ENCODE measurements at places on chromosomes 6 and 20.

DNA sequence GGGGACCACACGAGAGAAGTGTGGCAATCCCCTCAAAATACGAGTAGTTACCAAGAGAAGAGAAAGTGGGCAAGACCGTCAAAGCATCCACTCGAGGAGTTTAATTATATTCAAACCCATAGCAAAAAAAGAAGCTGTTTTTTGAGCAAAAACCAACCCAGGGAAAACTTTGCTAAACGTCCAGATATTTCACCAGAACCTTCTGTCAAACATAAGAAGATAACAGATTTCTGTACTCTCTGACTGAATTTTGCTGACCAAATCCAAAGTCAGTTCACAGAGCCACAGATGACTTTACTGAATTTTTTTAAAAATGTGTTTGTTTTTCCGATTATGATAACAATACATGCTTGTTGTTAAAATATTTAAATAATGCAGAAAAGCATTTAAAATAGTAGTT is 145.6 kb upstream of the PTPN1 start:
- no peak for DNase-seq

DNA sequence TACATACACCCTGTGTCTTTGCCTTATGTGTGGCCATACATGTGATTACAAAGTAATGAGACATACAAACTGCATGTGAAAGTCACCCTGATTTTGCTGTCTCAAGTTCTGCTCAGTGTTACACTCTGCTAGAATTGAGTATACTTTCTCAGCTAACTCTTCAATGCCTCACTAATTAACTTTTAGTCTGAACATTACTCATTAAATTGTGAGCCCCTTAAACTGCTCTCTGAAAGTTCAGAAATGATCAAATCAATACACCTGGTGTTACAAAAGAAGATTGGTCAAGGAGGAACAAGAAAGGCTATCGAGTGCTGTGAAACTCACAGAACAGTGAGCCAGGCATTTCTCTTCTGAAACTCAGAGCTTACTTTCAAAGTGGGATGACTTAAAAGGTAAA is 71.3 kb downstream of the MKKS start:
- no peak for DNase-seq

DNA sequence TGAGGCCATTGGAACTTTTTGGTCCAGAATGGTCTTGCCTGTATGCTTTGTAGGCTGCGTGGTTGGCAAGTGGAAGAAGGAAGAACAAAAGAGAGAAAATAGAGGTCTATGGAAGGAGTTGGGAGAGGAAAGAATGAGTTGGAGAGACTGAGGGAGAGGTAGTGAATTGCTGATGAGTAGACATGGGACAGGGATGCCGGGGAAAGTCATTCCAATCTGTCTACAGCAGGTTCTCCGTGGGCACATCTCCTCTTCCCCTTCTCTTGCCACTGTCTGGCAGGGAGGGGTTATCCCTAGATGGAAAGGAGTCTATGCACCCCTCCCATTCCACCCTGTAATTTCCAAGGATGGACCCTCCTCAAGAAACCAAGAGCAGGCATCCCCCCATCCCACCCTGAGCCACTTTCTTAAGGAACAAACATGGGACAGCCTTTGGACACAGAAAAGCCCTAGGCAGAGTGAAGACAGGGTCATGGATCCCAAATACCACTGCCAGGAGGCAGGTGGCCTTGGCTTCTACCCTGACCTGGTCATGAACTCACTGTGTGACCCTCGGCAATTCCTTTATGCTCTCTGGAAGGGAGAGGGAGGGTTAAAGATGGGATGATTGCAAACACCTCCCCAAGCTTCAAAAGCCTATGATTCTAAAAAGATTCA is 196.9 kb downstream of the LRFN2 start:
- DNase-seq: no peak

DNA sequence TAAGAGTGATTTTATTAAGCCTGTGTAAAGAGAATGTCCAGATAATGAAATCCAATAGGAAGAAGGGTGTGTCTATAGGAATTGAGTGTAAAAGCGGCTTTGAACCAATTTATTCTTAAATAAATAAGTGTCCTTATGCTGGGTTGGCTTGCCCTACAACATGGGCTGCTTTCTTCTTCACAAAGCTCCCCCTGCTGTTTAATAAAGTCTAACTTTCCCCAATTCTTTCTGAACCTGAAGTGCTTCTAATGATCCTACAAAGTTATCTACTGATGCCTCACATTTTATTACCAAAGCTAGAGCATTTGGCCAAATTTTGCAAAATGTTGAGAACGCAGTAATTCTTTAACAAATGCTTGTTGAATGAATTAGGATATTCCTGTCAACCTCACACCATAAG is 36.3 kb upstream of the SIRT5 start:
- DNase-seq: no peak

- DNase-seq: no peak
Measured at GRCh38 chr6:164102693-164103092, 688.2 kb downstream of the QKI start.

- DNase-seq: no peak
Measured at GRCh38 chr6:11042750-11043377, 1.2 kb downstream of the ELOVL2 start.

- DNase-seq: no peak
Measured at GRCh38 chr20:24796236-24796635, 152.8 kb upstream of the CST7 start.

- DNase-seq: no peak
Measured at GRCh38 chr6:151291722-151292059, 51.9 kb downstream of the AKAP12 start.

DNA sequence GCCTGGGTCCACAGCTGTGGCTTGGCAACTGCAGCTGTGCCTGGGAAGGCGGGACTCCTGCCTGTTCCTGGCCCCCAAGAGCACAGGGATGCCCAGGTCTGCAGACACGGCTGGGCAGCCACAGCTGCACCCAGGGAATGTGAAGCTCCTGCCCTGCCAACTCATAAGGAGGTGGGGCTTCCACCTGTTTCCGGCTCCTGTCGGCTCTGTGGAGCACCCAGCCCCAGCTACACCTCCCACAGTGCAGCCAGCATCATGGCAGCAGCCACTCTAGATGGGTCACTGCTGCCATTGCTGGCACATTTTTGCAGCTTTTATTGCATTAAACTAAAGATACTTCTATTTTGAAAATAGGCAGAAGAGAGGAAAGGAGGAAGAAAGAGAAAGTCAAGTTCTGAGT is 207.9 kb downstream of the SAMD5 start:
- no peak for DNase-seq

GRCh38 chr6:44304282-44305199 is 8.6 kb downstream of the AARS2 start:
- peak; percentile 7 for DNase-seq

DNA sequence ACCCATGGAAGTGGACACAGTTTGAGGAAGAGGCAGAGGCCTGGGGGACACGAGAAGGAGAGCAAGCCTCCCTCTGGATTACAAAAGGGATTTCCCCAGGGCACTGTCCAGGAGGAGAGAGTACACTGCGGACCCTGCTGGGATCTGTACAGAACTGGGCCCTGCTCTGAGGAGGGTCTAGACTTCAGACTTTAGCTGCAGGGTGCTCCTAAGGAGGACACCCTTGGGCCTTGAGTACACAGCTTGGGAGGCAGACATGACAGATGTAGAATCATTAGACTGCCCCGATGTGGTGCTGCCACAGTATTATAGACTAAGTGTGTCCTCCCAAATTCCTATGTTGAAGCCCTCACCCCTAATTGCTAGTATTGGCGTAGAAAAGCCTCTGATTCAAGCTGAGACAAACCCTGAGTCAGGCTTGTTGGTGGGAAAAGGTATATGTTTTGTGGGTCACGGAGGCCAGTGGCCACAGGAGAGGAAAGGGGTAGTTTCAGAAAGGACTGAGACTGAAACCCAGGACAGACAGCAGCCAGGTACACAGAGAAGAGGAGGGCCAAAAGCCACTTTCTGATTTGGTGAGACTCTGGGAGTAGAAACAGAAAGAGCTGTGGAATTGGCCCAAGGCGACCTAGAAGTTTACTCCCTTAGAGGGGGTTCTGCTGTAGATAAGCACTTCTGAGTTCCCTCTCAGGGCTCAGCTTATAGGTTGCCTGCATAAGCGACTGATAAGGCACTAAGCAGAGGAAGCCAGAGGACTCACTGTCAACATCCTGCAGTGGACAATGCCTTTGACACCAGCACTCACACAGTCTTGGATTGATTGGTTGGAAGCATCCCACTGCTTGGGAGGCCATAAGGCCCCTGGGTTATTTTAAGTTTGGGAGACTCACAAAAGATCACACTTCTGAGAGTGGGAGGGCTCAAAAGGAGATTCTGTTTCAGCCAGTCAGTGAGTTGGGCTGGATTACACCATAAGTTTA is 16.5 kb upstream of the SH3BGRL2 start:
- DNase-seq: no peak

GRCh38 chr6:162088091-162088490 is 639.5 kb downstream of the PRKN start:
- no peak for DNase-seq

DNA sequence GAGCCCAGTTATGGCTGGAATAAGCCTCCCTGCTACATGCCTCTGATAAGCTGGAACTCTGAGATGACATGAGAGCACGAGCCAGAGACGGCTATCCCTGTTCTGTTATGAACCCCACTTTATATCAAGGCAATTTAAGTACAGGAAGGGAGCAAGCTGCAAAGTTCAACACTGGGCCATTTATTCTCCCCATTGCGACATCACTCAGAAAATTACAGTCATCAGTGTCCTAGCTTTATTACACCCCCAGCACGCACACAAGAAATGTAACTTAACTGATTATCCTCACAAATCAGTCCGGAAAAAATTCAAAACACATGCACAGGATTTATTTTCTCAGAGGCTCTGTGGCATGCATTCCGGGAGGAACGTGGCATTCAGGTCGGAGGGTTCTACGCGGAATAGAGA is 125.3 kb upstream of the SLC2A12 start:
- no peak for DNase-seq

DNA sequence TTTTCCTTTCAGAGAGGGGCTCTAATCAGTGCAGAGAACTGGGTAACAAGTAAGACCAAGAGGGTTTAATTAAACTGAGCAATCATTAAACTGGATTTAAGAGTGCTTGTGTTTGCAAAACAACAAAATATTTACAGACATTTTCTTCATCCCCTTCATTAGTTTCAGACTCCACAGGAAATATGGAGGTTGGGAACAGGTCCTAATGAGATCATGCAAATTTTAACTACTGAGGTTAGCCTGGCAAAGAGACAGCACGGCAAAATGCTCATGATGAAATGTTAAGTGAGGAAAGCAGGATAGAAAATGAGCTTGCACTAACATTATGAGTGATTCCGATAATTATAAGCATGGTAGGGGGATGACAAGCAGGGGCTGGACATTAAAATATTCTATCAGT is 268.9 kb downstream of the PTPRT start:
- DNase-seq: no peak

- peak; percentile 98 for DNase-seq
Measured at GRCh38 chr6:2940010-2940850, 31.1 kb downstream of the SERPINB6 start.

- no peak for DNase-seq
Measured at GRCh38 chr6:30842754-30843610, 41.3 kb upstream of the DDR1 start.

DNA sequence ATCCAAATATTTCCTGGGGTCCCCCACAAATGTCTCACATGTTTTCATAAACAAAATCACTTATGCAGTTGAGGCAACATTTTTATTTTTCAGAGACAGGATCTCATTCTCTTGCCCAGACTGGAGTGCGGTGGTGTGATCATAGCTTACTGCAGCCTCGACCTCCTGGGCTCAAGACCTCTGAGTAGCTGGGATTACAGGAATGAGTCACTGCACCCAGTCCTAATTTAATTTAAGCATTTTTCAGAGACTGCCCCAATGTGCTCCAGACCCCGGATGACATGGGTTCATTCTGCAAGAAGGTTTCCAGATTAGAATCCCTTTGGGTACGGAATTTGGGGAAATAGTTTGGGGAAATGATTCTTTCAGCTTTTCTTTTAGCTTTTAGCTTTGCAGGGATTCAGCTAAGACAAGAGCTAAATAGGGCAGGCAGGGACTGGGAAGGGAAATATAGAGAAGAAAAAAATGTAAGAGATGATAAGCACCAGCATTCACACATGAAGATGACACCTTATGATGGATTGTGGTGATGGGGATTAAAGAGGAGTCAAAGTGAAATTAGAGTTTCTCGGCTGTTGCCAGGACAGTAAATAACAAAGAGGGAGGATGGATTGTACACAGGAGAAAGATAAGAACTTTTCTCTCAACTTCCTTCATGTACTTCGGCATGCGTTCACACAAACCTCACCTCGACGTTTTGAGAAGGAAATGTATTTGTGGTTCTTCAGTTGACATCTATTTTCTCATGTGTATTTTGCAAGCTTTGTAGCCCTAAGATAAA is 169.4 kb upstream of the TAB2 start:
- no peak for DNase-seq

DNA sequence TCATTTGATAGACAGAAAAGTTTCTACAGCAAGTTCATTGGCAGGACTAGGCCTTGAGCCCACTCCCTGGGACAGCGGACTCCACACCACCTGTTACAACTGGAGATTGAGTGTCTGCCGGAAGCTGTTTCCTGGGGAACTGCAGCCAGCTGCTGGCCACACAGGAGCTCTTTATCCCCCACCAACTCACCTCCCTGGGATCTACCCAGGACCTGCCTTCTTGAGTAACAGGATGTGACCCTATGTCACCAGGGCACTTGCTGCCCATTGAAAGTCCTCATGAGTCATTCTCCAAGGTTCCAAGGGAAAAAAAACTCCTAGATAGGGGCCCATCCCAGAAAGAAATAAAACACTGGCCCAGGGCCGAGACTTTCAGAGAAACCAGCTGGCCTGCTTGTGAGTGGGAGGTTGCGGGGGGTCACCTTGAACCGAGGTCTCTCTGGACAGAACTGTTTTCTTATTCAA is 37.4 kb upstream of the SLC9A8 start:
- DNase-seq: no peak

DNA sequence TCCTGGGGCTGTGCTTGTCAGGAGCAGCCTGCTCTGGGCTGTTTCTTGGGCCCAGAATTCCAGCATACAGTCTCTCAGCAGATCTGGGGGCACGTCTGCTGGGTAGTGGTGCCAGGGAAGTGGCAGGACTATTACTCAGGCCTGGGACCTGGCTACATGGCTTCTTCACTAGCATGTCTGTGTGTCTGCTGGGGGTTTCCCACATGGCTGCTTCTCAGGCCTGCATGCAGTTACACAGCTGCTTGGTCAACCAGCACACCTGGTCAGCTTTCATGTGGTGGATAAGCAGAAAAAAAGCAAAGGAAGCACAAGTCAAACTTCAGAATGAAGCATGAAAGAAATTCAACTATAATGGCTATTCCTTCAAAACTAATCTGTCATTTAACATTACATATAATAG is 316.2 kb upstream of the NOX3 start:
- DNase-seq: no peak

- no peak for DNase-seq
Measured at GRCh38 chr6:111238464-111239119, 151.3 kb downstream of the SLC16A10 start.

DNA sequence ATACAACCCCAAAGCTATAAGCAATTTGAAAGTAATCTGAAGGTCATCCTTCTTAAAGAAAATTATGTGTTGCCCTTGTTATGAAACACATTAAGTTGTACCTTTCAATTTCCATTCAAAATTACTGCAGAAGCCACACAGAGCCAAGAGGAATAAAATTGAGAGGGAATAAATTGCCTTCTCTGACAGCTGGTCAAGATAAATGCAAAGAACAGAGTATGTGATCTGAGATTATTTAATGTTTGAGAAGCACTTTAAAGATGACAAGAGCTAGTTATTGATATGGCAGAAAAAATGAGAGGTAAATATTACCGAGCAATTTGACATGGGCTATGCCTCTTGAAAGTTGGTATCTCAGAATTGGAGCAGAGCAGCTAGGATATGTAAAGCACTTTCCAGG is 61.6 kb downstream of the TRDN start:
- DNase-seq: no peak
